ENCODE measurements at places on chromosomes 13 and 19.
A peak's percentile ranks its signal among the peaks of the same experiment; 100 is the strongest.

DNA sequence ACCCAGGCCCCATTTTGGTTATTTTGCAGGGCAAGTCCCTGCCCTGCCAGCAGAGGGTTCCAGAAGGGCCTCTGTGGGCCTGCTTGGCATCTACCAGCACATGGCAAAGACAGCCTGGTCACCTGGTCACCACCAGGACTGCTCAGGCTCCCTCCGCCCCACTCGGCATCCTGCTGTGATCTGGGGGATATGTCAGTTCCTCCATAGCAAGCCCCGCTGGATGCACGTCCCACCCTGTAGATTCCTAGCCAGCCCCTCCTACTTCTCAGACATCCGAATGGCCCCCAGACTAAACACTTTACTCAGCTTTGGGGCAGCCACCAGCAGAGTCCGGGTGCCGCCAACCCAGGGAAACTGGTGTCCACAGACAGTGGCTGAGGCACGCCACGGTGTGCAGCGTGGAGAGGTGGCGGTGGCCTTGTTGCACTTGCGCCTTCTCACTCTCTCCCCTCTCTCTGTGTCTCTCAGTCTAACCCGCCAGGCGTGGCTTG lies 31.8 kb upstream of the USE1 start:
- DNase-seq, result peak; percentile 43
- peak overlapping the region; percentile 83 for H3K4me3 ChIP-seq
- peak overlapping the region; percentile 98 for H3K27ac ChIP-seq

- H3K27ac ChIP-seq, result no peak overlapping the region
- H3K4me1 ChIP-seq, result no peaks in the 10 kb centered on the region
- no peak for DNase-seq
- H3K4me3 ChIP-seq, result no peak overlapping the region
- peaks cover 17% of the 10 kb centered on the region for H3K27me3 ChIP-seq
These were observed 106.0 kb downstream of the RAP2A start for GRCh38 chr13:97539651-97540610.

GRCh38 chr19:30670562-30671366 lies 298.6 kb downstream of the ZNF536 start:
- H3K36me3 ChIP-seq, result no peaks in the 10 kb centered on the region
- no peak overlapping the region for H3K27ac ChIP-seq
- peaks cover 32% of the 10 kb centered on the region for H3K27me3 ChIP-seq

- H3K4me3 ChIP-seq, result no peak overlapping the region
- H3K27me3 ChIP-seq, result no peaks in the 10 kb centered on the region
- no peak for DNase-seq
- H3K27ac ChIP-seq, result no peak overlapping the region
These were observed 24.9 kb downstream of the GADD45B start for GRCh38 chr19:2500841-2501261.

- no peaks in the 10 kb centered on the region for H3K36me3 ChIP-seq
- DNase-seq, result no peak
- no peaks in the 10 kb centered on the region for H3K27me3 ChIP-seq
- H3K4me3 ChIP-seq, result no peak overlapping the region
- no peak overlapping the region for H3K27ac ChIP-seq
These were observed 605.5 kb upstream of the SLITRK1 start for GRCh38 chr13:84487752-84488151.

DNA sequence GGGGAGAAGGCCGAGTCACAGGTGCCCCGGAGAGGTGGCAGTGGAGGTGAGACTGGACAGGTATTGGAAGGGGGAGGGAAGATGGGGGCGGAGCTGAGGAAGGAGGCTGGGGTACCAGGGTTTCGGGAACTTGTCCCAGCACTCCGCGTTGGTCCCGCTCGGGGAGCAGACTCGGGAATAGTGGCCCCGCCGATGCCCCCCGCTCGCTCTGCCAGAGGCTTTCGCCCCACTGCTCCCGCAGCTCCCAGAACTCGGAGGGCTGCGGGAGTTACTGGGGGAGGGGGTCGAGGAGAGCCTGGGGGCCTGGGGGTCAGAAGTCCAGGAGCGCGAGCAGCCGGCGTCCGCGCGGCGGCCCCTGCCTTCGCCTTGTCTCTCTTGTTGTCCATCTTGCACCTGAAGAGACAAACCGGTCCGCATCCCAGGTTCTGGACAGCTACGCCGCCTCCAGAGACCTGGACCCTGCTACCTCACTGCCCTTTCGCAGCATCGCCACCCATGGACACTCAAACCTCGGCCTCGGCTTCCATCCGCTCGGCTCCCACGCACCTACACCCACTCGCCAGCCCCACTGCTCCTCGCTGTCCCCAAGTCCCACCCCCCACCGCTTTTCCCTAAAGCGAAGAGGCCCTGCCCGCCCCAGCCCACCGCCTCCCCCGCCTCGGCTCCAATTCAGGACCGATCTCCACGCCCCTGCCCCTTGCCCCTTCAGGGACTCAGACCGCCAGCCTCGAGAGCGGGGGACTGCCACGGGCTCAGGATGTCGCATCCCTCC lies 700 bp downstream of the PRR36 start:
- H3K27me3 ChIP-seq, result peaks cover 46% of the 10 kb centered on the region
- H3K4me3 ChIP-seq, result peak overlapping the region; percentile 66
- no peak for DNase-seq

GRCh38 chr13:27449081-27449603 lies 1.2 kb downstream of the MTIF3 start:
- H3K27me3 ChIP-seq, result no peaks in the 10 kb centered on the region
- no peak for DNase-seq
- H3K36me3 ChIP-seq, result peaks cover 19% of the 10 kb centered on the region
- H3K4me1 ChIP-seq, result peaks cover 33% of the 10 kb centered on the region

DNA sequence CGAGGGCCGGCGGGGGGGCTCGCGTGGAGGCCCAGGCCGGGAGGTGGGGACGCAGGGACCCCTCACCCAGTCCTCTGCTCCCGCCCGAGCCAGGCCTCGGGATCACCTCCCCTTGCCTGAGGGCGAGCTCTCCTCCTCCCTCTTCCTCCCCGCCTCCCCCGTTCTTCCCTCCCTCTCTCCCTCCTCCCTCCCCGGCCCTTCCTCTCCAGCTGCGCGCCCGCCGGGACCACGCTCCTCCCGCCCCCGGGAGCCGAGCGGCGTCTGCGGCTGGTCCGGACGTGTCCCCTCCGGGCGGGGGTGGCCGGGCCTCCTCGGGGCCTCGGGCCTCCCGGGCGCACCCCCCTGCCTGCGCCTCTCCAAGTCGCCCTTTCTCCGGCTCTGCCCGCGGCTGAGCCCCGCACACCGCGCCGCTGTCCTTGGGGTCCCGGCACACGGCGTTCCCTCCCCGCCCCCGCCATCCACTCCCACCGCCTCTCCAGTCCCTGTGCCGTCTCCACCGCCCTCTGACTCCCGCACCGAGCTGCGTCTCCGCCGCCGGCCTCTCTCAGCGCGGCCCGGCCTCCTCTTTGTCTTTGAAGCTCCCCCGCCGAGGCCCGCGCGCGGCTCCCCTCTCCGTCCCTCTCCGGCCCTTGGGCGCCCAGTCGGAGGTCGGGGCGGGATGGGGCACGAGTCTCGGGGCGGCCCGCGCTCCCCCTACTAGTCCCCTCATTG lies 5.7 kb downstream of the SOX1 start:
- H3K4me3 ChIP-seq, result no peak overlapping the region
- H3K36me3 ChIP-seq, result peaks cover 9% of the 10 kb centered on the region
- H3K4me1 ChIP-seq, result peaks cover 6% of the 10 kb centered on the region
- peak overlapping the region; percentile 47 for H3K27ac ChIP-seq
- DNase-seq, result no peak

DNA sequence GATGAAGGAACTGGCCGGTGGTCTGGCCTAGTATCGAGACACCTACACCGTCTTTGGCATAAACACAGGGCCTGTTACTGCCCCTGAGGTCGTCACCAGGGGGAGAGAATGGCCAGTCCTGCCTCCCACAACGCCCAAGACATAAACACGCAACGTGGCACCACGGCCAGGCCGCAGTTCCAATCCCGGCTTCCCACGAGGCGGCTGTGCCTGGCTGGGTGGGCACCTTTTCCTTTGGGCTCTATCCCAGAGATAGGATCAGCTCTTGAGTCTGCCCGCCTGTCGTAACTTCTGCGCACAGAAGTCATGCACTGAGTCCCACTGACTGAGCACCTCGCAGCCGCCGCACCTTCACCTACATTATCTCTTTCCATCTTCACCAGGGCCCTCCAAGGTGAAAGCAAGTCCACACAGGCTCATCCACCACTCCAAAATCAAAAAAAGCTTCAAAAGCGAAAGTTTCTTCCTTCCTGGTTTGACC lies 1.1 kb downstream of the MIER2 start:
- H3K36me3 ChIP-seq, result peaks cover 34% of the 10 kb centered on the region
- DNase-seq, result no peak
- peaks cover 16% of the 10 kb centered on the region for H3K27me3 ChIP-seq

- no peaks in the 10 kb centered on the region for H3K36me3 ChIP-seq
- H3K27me3 ChIP-seq, result peaks cover 38% of the 10 kb centered on the region
- DNase-seq, result no peak
- no peak overlapping the region for H3K4me3 ChIP-seq
These were observed 350.6 kb upstream of the ARGLU1 start for GRCh38 chr13:106918557-106918860.

DNA sequence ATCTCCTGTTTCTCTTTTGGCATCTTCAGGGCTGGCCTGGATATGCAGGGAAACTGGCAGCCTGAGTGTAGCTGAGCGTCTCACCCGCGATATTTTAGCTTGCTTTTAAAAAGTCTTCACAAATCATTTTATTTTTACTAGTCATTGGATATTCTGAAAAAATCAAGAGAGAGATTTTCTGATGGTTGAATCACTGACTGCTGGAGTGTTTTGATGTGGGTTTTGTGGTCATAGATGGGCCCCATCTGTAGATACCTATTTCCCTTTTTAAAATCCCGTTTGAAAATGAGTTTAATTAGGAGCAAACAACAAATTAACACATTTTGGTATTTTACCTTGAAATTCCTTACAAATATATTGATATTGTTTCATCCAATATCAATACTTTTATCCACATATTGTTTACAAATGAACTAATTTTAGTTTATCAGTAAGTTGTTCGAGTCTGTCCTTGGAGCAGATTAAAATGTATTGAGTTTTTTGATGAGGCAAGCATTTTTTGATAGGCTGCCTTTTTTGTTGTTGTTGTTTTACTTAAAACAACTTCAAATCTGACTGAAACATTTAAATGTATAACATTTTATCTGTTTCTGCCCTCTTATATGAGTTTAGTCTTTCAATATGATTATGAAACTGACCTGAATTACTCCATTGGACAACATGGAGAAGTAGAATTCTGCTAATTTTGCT lies 21.5 kb upstream of the OXGR1 start:
- peaks cover 42% of the 10 kb centered on the region for H3K27me3 ChIP-seq
- no peak overlapping the region for H3K27ac ChIP-seq
- no peaks in the 10 kb centered on the region for H3K36me3 ChIP-seq
- no peak for DNase-seq
- no peaks in the 10 kb centered on the region for H3K4me1 ChIP-seq
- no peak overlapping the region for H3K4me3 ChIP-seq

- H3K4me1 ChIP-seq, result peaks cover 21% of the 10 kb centered on the region
- no peaks in the 10 kb centered on the region for H3K27me3 ChIP-seq
- no peak for DNase-seq
- H3K36me3 ChIP-seq, result peaks cover 34% of the 10 kb centered on the region
These were observed 867 bp upstream of the ZNF613 start for GRCh38 chr19:51926426-51926783.

DNA sequence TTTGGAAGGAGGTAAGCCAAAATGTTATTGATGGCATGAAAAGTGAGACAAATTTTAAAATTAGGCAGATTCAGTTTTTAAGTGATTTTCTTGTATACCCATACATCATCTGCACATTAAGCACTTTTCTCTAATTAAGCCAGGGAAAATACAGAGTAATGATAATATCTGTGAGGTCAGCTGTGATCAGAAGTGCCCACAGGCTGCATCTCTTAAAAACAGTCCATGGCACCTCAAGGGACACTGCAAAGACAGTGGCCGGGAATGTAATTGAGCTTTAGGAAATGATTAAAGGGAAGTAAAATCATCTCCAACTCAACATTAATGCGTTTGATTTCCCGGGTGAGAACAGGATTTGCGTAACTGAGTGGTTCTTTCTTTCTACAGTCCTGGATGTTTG lies 2.0 kb downstream of the COL4A1 start:
- peaks cover 5% of the 10 kb centered on the region for H3K36me3 ChIP-seq
- no peak overlapping the region for H3K4me3 ChIP-seq
- peaks cover 72% of the 10 kb centered on the region for H3K27me3 ChIP-seq

DNA sequence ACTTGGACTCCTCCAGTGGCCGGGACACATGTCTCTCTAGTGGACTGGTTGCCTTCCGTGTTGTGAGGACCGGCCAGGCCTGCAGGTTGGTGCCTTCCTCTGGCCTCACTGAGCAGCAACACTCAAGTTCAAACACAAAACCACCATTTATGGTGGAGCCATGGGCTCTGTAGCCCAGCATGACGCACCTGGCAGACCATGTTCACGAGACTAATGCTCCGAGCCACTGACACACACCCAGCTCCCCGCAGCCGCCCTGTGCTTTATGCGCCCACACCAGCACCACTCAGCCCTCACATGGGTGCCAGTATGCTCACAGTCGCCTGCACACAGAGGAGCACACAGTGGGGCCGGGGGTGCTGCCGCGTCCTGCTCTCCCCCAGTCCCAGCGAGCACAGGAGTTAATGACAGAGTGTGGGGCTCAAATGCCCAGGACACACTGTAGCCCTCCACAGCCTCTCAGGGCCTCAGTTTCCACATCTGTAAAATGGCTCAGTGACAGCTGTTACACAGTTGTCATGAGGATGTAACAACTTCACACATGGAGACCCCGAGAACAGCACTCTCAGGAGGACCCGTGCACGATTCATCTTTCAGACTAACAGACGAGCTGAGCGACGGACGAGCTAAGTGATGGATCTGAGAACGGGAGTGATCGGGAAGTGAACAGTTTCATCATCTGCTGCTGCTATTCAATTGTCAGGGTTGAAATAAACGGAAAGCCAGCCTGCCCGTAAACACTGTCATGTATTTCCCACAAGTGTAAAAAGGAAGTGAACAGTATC lies 7.8 kb downstream of the GAS6 start:
- no peak for DNase-seq
- peaks cover 37% of the 10 kb centered on the region for H3K27me3 ChIP-seq
- peaks cover 38% of the 10 kb centered on the region for H3K4me1 ChIP-seq
- peaks cover 73% of the 10 kb centered on the region for H3K36me3 ChIP-seq
- no peak overlapping the region for H3K27ac ChIP-seq
- no peak overlapping the region for H3K4me3 ChIP-seq

DNA sequence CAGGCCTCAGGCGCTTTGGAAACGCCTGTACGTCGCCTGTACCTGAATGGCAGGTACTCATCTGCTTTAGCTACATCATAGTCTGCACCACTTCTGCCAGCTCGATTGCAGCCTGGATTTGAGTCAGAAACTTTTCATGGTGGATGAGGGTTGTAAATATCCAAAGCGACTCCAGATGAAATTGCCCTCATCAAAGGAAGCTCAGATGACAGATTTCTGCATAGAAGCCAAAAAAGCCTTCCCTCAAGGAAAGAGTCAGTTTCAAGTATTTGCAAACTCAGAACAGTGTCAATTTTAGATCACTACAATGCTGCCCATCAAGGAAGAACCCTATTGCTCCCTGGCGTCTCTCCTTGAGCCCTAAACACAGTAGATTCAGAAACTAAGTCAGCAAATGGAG lies 38.8 kb upstream of the IGFL4 start:
- peaks cover 78% of the 10 kb centered on the region for H3K27me3 ChIP-seq
- H3K4me3 ChIP-seq, result no peak overlapping the region
- no peak overlapping the region for H3K27ac ChIP-seq
- H3K36me3 ChIP-seq, result no peaks in the 10 kb centered on the region

- H3K36me3 ChIP-seq, result peaks cover 22% of the 10 kb centered on the region
- no peaks in the 10 kb centered on the region for H3K27me3 ChIP-seq
- no peak overlapping the region for H3K4me3 ChIP-seq
- H3K27ac ChIP-seq, result no peak overlapping the region
- DNase-seq, result no peak
- H3K4me1 ChIP-seq, result peaks cover 3% of the 10 kb centered on the region
These were observed 53.3 kb upstream of the RAP2A start for GRCh38 chr13:97380696-97381095.
